ENCODE measurements at places on chromosomes 6 and 20.

DNA sequence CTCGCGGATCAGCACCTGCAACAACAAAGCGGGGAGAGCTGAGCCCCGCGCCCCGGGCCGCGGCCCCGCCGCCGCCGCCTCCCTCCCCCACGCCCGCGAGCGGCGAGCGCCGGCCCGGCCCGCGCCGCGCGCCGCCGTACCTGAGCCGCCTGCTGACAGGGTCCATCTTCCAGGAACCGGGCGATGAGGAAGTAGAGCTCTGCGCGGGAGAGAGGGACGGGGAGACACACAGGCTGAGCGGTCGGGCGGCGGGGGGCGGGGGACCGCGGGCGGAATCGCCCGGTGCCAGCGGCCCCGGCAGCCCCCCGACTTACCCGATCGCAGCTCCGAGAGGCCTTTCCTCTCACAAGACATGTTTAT is 359 bp downstream of the PHIP start:
- peak; percentile 42 for DNase-seq
- H3K4me3 ChIP-seq: peak overlapping the region; percentile 71
- no peaks in the 10 kb centered on the region for H3K36me3 ChIP-seq

- H3K36me3 ChIP-seq: no peaks in the 10 kb centered on the region
- H3K4me1 ChIP-seq: no peaks in the 10 kb centered on the region
- no peak overlapping the region for H3K4me3 ChIP-seq
- H3K27me3 ChIP-seq: no peaks in the 10 kb centered on the region
- no peak for DNase-seq
These were observed 114.2 kb upstream of the PHACTR1 start for GRCh38 chr6:12602342-12602741.

DNA sequence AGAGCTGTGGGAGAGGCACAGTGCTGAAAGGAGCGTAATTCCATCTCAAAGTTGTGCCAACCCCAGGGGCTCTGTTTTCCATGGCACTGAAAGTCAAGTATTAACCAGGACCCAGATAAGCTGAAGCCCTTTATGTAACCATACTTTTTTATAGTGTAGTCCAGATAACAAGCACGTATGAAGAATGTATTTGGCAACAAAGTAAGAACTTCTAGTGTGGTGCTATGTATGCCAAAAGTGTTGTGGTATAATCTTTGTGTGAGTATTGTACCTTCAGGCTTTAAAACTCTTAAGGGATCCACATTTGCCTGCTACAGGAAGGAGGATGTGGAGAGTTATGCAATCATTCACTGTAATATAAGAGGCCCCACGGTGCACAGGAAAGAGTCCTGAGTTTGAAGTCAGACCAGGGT is 129.4 kb downstream of the IBTK start:
- no peak overlapping the region for H3K27ac ChIP-seq
- H3K36me3 ChIP-seq: no peaks in the 10 kb centered on the region
- H3K4me1 ChIP-seq: no peaks in the 10 kb centered on the region
- DNase-seq: no peak

DNA sequence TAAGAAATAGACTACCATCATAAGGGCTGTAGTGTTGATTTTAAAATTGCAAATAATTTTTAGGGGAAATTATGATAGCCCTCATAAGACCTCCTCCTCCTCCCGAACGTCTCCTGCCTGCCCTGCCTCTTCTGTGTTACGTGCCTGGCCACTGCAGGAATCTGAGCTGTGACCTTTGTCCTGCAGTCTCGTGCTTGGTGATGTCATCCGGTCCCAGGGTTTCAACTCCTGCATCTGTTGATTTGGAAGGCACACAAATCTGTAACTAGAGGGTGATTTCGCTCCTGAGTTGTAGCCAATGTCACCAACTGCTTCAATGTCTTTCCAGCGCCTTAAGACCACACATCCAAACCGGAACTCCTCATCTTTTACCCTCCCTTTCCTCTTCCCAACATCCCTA is 163.2 kb downstream of the AIG1 start:
- H3K27ac ChIP-seq: no peak overlapping the region
- H3K4me3 ChIP-seq: no peak overlapping the region
- no peaks in the 10 kb centered on the region for H3K4me1 ChIP-seq
- no peaks in the 10 kb centered on the region for H3K27me3 ChIP-seq

GRCh38 chr20:19826179-19826914 is 68.3 kb downstream of the RIN2 start:
- H3K4me3 ChIP-seq: no peak overlapping the region
- no peak for DNase-seq
- H3K27ac ChIP-seq: no peak overlapping the region

DNA sequence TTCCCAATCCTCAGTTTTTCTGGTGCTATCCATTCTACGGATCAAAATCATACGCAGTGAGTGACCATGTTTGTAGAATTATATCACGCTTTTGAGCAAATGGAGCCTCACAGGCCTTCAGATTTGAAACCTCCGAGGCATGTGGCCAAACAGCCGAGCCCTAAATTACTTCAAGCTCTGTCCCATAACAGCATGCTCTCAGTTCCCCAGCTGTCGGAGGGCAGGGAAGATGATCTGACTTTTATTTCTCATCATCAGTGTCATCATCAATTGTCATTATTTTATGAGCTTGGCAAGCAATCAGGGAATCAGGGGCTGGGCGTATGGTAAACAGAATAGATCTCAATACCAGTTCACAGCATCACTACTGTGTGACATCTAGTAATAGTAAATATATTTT is 73.2 kb downstream of the PSMG4 start:
- H3K4me1 ChIP-seq: no peaks in the 10 kb centered on the region
- H3K27ac ChIP-seq: no peak overlapping the region
- no peaks in the 10 kb centered on the region for H3K27me3 ChIP-seq
- no peaks in the 10 kb centered on the region for H3K36me3 ChIP-seq

- peaks cover 11% of the 10 kb centered on the region for H3K4me1 ChIP-seq
- H3K4me3 ChIP-seq: no peak overlapping the region
- peaks cover 3% of the 10 kb centered on the region for H3K36me3 ChIP-seq
- no peak overlapping the region for H3K27ac ChIP-seq
These were observed 3.1 kb downstream of the MAP1LC3A start for GRCh38 chr20:34561661-34562060.

GRCh38 chr6:161033667-161034066 is 42.1 kb downstream of the MAP3K4 start:
- no peaks in the 10 kb centered on the region for H3K27me3 ChIP-seq
- no peak overlapping the region for H3K4me3 ChIP-seq
- no peak overlapping the region for H3K27ac ChIP-seq
- no peak for DNase-seq
- H3K36me3 ChIP-seq: peaks cover 27% of the 10 kb centered on the region

DNA sequence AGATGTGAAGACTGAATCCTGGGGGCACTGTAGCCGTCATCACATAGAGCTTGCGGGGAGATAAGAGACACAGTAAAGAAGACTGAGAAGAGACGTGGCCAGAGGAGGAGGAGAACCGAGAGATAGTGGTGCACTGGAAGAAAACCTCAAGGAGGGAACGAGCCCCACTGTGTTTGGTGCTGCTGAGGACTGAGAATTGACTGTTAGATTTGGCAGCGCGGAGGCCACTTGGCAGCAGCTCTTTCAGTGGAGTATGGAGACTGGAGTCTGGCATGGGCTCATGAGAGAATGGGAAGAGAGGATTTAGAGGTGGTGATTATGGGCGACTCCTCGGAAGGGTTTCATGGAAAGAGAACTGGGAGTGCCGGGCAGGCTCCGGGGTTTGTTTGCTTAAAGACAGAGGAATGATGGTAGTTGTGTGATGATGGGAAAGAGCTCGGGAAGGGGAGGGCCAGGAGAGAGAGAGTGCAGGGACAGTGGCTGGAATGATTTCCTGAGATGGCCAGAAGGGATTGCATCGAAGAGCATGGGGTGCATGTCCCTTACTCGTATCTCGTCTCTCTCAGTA is 18.0 kb downstream of the CDYL start:
- no peak for DNase-seq
- H3K27me3 ChIP-seq: no peaks in the 10 kb centered on the region
- no peak overlapping the region for H3K27ac ChIP-seq
- H3K36me3 ChIP-seq: no peaks in the 10 kb centered on the region
- no peak overlapping the region for H3K4me3 ChIP-seq

DNA sequence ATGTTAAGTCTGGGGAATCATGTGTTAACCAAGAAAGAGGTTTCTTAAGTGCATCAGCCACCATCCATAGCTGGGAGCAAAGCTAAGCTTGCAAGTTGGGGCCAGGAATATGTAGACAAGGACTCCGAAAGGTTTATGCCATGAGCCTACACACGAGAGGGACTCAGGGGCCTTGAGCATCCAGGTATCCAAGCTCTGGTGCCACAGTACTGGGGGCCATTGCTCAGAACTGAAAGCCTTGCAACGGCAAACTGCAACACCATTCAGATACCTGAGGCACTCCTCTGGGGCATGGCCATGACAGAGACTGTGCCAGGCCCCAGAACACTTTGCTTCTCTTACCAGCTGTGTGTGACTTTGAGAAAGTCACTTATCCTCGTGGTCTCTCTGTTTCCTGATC is 27.6 kb downstream of the PRND start:
- H3K4me3 ChIP-seq: no peak overlapping the region
- no peaks in the 10 kb centered on the region for H3K27me3 ChIP-seq
- no peak overlapping the region for H3K27ac ChIP-seq
- H3K4me1 ChIP-seq: no peaks in the 10 kb centered on the region
- DNase-seq: no peak

DNA sequence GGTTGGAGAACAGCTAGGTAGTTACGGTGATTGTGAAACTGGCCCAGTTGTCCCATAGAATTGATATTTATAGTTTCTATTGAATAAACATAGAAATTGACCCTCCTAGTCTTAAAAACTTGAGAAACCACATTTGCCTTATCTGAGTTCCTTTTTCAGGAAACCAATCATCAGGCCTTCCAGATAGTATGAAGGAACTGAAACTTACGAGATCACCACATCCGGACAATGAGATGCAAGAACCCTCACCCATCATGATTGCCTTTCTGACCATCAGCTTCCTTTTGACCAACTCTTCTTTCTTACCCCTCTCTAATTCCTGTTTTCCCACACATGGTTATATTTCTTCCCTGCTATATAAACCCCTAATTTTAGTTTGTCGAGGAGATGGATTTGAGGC is 21.8 kb downstream of the SLC35F1 start:
- H3K4me1 ChIP-seq: no peaks in the 10 kb centered on the region
- no peaks in the 10 kb centered on the region for H3K27me3 ChIP-seq
- no peak for DNase-seq
- H3K36me3 ChIP-seq: no peaks in the 10 kb centered on the region
- H3K27ac ChIP-seq: no peak overlapping the region

- no peak overlapping the region for H3K4me3 ChIP-seq
- no peak overlapping the region for H3K27ac ChIP-seq
- DNase-seq: no peak
- H3K36me3 ChIP-seq: no peaks in the 10 kb centered on the region
- no peaks in the 10 kb centered on the region for H3K27me3 ChIP-seq
These were observed 143.3 kb upstream of the PREP start for GRCh38 chr6:105545947-105546731.

- H3K27ac ChIP-seq: no peak overlapping the region
- H3K4me3 ChIP-seq: no peak overlapping the region
- no peaks in the 10 kb centered on the region for H3K27me3 ChIP-seq
- DNase-seq: no peak
These were observed 271.2 kb downstream of the PRL start for GRCh38 chr6:22025468-22026163.

GRCh38 chr6:148776321-148777308 is 29.8 kb downstream of the UST start:
- H3K27ac ChIP-seq: no peak overlapping the region
- no peak overlapping the region for H3K4me3 ChIP-seq

- no peaks in the 10 kb centered on the region for H3K36me3 ChIP-seq
- DNase-seq: peak; percentile 47
- H3K27ac ChIP-seq: peak overlapping the region; percentile 51
- H3K4me3 ChIP-seq: no peak overlapping the region
These were observed 230.8 kb downstream of the BCAS1 start for GRCh38 chr20:53839423-53840176.

DNA sequence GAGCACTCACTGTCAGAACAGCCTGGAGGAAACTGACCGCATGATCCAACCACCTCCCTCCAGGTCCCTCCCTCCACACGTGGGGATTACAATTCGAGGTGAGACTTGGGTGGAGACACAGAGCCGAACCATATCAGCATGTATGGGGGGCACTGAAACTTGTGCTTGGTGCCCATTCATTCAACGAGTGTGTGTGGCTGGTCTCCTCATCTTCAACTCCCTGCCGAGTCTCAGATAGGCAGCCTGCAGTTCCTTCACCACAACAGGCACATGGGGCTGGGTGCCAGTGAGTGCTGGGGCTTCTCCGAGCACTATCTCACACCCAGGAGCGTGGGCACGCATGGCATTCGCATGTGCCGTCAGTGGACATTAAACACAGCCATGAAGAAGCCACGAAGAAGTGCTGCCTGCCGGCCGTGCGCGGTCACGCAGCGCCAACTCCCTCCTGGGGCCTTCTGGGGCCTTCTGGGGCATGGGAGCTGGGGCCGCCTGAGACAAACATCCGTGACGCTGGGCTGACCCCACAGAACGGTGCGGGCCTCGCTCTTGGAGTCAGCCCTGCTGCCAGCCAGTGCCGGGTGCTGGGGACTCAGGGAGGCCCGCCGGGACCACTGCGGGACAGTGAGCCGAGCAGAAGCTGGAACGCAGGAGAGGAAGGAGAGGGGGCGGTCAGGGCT is 714 bp upstream of the RTEL1 start:
- no peak for DNase-seq
- no peak overlapping the region for H3K27ac ChIP-seq
- H3K4me3 ChIP-seq: peak overlapping the region; percentile 76
- H3K4me1 ChIP-seq: peaks cover 48% of the 10 kb centered on the region

GRCh38 chr20:49892817-49893216 is 22.5 kb downstream of the SPATA2 start:
- no peak for DNase-seq
- no peak overlapping the region for H3K27ac ChIP-seq
- H3K4me3 ChIP-seq: no peak overlapping the region
- H3K36me3 ChIP-seq: peaks cover 10% of the 10 kb centered on the region

DNA sequence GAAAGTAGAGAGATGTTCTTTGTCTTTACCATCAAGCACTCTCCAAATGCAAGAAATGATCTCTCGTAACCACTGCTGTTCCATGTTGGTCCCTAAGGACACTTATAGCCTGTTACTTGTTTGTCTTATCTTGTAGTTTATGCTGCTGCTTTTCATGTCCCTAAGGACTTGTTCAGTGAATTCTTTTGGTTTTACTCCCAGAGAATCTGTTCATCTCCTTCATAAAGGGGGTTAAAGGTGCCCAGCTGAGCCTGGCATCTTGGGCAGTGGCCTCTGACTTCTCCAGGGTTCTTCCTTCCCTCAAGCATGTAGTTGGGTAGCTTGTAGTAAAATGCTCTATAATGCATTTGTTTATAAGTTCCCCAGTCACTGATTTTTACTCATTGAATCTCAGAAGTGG is 864 bp upstream of the PKIG start:
- no peaks in the 10 kb centered on the region for H3K4me1 ChIP-seq
- DNase-seq: no peak
- no peaks in the 10 kb centered on the region for H3K27me3 ChIP-seq
- no peak overlapping the region for H3K27ac ChIP-seq
- no peaks in the 10 kb centered on the region for H3K36me3 ChIP-seq

DNA sequence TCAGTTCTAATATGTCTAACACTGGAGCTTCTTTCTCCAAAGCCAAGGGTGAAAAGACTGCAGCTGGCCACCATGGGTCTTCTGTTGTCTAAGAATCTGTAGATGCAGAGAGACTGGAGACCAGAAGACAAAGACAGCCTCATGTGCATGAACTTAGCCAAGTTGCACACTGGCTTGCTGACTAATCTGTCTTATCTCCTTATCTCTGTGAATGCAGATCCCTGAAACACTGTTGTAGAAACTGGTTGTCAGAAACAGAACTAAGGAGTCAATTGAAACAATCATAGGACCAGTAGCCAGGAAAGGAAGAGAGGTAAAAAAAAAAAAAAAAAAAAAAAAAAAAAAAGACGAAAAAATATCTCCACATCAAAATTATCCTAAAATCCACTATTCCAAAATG is 109.7 kb downstream of the BFSP1 start:
- no peak overlapping the region for H3K27ac ChIP-seq
- H3K4me1 ChIP-seq: no peaks in the 10 kb centered on the region
- no peak overlapping the region for H3K4me3 ChIP-seq
- H3K27me3 ChIP-seq: peaks cover under 1% of the 10 kb centered on the region
- no peaks in the 10 kb centered on the region for H3K36me3 ChIP-seq
- no peak for DNase-seq

Measured in CD4-positive, alpha-beta T cell (primary cell).